ENCODE measurements at places on chromosomes 3 and 15.

DNA sequence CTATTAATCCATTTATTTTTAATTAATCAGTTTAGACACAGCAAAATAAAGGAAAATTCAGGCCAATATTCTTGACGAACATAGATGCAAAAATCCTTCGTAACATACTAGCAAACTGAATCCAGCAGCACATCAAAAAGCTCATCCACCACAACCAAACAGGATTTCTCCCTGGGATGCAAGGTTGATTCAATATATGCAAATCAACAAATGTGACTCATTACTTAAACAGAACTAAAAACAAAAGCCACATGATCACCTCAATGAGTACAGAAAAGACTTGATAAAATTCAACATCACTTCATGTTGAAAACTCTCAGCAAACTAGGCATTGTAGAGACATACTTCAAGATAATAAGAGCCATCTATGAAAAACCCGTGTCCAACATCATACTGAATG, 364.1 kb upstream of the THBS1 start:
- DNase-seq = no peak

DNA sequence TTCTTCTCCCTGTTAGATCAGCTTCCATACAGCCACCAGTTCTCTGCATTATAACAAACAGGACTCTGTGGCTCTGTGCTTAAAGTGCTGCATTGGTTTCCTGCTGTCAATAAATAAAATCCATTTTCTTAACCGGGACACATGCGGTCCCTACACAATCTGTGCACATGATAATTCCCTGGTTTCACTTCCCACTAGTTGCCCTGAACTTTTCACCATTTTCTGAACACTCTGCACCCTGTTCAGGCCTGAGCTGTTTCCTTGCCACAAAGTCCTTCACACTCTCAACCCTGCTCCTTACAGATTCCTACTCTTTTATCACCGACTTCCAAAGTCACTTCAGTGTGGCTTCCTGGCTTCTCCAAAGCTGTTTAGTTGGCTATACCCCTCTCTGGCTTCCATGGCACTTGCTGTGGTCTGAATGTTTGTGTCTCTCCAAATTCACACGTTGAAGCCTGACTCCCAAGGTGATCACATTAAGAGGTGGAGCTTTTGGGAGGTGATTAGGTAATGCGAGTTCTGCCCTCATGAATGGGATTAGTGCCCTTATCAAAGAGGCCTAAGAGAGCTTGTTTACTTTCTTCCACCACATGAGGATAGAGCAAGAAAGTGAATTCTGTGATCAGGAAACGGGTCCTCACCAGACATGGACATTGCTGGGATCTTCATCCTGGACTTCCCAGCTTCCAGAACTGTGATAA, 233.4 kb downstream of the CHST2 start:
- no peak for DNase-seq

DNA sequence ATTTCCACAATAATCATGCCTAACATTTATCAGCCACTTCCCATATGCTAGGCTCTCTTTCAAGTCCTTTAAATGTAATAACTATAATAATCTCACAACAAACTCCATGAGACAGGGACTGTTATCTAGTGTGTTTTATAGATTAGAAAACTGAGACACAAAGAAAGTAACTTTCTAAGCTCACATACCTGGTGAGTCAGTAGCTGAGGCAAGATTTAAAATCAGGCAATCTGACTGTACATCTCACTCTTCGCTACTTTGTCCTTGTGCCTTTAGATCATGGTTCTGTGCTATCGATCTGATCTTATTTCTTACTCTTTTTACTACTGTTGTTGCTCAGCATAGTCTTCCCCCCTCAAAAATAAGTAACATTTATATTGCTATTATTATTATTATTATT, 295.5 kb downstream of the LPP start:
- no peak for DNase-seq

DNA sequence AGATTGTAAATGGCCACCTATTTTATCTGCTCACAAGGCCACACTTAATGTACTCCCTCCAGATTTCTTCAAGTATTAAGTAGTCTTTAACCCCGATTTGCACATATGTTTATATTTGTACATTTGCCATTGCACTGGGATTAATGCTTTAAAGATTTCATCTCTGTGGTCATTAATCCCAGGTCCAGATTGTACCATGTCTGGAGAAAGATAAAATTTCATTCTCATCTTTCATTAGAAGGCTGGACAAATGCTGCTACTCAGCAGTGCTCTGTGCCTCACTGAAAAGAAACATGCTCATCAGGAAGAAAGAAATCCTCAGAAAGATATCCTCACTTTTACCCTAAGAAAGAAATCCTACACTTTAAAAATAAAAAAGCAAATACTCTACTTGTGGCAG, 62.5 kb upstream of the LRRC3B start:
- no peak for DNase-seq

DNA sequence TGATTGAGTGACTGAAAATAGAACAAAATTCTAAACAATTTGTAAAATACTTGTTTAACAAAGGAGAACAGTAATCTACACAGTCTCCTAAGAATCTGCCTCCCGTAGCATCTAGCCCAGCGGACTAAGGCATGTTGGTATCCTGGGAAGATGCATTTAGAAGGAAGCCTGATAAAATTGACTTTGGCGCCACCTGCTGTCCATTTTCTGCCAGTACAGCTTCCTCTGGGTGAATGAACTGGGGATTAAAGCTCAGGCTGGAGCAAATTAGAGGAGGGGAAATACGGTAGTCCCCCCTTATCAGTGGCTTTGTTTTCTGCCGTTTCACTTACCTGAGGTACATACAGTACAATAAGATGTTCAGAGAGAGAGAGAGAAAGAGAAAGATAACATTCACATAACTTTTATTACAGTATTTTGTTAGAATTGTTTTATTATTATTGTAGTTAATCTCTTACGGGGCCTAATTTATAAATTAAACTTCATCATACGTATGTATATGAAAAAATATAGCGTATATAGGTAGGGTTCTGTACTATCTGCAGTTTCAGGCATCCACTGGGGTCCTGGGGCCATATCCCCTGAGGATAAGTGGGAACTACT, 191.6 kb downstream of the GAP43 start:
- peak; percentile 43 for DNase-seq

DNA sequence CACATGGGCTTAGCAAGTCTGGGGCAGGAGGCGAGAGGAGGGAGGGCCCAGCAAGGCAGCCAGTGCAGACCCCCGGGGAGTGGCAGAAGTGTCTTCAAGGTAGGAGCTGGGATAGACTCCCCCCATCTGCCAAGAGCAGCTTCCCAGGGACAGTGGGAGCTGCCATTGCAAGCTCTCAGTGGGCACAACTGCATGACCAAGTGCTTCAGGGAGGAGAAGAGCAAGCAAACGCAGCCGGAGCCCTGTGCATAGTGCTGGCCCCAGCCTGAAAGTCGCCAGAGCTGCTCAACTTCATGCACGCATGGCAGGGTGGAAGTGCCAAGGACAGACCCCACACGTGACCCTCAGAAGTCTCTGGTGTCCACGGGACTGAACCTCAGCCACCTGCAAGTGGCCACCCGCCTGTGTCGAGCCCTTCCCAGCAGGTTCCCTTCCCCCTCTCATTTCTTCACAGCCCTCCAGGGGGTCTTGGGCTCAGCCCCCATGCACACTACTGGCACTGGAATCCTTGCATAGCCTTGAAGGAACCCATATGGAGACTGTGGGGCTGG, 89.4 kb downstream of the PLXNA1 start:
- DNase-seq = no peak

DNA sequence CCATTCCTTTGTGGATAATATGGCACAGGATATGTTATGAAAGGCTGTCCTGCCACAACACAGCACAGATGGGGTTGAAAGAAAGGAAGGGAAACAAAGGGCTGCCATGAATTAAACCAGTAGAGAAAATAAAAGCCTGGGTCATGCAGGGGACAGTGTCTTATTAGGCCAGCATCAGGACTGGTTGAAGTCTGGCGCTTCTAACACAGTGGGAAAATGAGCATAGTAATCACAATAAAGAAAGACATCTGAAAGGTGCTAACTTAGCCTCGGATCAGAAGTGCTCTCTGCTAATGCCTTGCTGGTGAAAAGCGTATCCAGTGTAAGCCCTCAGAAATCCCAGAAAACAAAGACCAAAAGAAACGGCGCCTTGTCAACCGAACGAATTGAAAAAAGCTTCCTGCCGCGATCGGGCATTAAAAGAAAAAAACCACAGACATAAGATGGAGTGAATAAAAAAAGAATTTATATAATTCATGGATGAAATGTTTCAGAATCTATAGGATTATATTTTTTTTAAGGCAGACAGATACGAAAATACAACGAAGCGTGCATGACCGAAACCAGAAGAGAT, 566 bp upstream of the MKRN3 start:
- no peak for DNase-seq

DNA sequence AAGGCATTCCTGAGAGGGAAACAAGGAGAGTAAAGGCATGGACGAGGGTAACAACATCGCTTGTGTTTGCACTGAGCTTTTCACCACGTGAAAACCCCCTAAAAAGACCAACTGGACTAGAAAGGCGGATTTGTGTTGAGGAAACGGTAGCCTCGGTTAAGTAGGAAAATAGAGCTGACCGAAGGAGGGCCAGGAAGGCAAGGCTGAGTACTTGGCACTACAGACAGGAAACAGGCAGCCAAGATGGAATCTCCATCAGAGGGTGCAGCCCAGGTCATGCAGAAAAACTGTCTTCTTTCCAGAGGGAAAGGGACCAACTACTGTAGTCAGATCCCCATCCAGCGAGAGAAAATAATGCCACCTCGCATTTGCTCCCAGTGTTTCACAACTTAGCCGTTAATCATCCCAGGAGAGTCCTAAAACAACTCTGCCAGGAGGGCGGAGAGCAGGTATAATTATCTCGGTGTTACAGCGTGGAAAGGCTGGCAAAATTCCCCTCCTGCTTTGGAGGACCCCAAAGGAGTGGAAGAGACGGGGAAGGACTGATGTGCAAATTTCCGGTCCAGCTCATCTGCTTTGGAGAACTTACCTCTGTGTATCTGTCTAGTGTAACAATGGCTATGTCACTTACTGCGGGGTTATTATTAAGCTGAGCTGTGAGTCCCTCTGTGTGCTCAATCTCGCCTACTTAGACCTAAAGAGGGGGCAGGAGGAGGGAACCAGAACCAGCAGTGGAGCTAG, 77.2 kb downstream of the MYO1E start:
- DNase-seq = no peak

- no peak for DNase-seq
Measured at GRCh38 chr15:101372149-101372577, 77.1 kb upstream of the SNRPA1 start.

GRCh38 chr3:179536256-179536655, 26.5 kb upstream of the ACTL6A start:
- no peak for DNase-seq

GRCh38 chr15:94079459-94079858, 151.9 kb upstream of the MCTP2 start:
- no peak for DNase-seq

DNA sequence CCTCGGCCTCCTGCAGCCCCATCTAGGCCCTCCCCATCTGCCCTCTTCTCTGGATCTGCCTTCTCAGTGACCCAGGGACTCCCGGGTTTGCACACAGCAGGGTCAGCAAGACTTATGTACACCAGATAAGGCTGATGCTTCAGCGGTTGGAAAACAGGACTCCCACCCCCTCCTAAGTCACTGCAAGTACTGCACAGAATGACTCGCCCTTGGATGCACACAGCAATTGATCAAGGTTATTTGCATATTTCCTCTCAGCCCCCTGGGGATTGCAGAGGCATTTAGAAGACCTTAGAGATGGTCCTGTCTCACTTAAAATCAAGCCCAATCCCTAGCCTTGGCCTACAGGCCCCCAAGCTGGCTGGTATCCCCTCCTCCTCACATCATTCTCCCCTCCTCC, 8.9 kb downstream of the ACAN start:
- DNase-seq = no peak

DNA sequence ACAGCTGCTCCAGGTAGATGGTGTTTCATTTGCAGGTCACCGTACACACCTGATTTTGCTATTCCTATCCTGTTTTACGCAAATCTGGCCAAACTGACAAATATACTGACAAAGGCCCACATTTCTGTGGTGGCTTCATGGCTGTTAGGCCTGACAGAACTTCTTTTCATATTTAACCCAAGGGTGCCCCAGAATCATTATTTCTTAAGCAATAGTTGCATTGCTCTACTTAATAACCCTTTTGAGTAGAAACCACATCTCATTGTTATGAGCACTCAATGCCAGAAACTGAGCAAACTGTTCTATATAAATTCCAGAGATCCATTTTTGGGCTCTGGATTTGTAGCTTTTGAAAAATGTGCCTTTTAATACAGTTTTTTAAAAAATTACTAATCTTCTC, 19.4 kb downstream of the ASTE1 start:
- no peak for DNase-seq

DNA sequence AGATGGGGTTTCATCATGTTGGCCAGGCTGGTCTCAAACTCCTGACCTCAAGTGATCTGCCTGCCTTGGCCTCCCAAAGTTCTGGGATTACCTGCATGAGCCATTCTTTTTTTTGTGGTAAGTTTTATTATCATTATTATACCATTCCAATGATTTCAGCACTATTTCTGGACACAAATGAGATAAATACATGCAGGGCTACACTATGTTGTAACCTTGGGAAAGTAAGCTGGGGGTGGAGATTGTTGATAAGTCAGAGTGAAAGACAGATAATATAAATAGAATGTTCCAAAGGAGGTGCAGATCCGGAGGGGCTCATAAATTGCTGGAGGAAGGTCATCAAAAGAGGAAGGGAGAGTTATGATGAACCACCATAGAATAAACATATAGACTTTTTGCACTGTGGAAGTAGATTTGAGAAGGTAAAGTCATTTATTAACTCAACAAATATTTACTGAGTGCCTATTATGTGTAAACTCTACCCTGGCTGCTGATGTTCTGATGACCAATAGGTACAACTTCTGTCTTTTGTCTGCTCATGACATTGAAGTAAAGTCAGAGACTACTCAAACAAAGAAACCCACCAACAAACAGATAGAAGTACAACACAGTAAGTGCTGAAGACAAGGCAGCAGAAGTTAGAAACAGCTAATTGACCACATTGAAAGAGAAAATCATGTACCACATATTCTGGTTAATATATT, 478.9 kb upstream of the GOLIM4 start:
- no peak for DNase-seq

DNA sequence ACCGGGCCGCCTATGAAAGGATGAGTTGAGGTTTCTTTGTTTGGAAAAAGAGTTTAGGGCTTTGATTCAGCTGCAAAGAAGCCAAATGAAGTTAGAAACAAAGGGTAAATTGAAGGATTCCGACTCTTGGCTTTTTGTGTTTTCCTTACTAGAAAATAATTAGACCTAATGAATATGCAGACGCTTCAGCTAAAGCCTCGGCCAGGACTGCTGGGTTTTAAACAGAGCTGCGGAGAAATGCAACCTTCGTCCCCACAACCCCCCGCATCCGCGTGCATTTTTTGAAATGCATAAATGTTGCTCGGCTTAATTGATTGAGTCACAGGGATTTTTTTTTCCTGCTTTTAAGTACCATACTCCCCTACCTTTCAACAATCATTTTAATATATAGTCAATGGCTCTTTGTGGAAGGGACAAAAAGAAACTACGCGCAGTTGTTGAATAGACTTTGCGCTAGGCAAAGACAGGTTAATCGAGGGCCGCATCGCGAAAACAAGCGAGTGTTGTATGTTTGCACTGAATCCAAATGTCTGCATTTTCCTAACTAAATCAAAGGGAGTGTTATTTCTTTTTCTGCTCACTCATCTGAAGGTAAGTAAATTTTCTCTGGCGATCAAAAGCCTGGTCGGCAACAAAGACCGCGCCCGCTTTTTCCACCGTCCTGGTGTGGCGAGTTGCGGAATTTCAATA, 1.3 kb upstream of the ZIC4 start:
- DNase-seq = no peak

- DNase-seq = no peak
Measured at GRCh38 chr3:127680798-127681221, 8.1 kb downstream of the ABTB1 start.
